ENCODE measurements at places on chromosomes 16 and 17.

- no peak for DNase-seq
Observed at GRCh38 chr17:47252209-47252608, 1.4 kb upstream of the ITGB3 start.

DNA sequence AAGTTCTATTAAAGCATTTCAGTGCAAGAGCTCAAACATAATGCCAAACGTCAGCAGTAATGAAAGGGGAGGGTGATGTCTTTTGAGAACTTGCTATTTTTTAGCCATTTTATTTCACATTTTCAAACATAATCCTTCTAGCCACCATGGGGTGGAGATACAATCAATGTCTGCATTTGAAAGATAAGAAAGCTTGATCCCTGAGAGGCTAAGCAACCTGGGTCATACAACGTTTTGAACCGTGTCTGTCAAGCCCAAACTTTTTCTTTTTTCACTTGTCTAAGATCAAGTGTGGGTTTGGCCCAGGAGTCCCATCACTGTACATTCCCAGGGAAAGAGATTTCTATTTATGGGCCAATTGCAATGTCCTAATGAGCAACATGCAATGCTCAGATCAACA is 331.1 kb downstream of the SLC39A11 start:
- DNase-seq, result no peak

DNA sequence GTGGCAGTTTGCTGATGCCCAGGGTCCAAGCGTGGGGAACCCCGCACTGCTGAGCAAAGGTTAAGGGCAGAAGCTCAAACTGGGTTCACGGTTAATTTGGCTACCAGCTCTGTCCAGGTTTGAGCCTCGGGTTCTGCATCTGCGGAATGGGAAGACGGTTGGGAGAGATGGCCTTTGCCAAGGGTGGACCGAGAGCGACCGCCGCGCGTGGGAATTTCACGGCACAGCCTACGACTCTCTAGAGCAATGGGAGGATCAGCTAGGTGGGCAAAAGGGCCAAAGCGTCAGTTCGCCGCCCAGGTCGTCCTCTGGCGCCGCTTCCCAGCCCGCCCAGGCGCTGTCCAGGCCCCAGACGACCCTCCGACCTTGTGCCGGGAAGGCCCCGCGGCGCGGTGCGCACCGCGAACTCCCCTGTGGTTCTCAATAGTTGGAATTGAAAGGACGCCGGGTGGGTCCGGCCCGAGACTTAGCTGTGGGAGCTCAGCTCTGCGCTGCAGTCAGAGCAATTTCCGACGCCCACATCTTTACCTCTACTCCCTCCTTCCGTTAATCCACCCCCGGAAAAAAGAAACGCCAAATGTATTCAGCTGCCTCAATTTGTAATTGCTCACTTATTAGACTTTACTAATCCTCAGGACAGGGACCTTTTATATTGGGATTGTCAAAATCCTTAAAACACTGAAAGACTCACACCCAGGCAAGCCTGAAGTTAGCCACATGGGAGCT is 2.5 kb upstream of the HS3ST3B1 start:
- no peak for DNase-seq

- DNase-seq, result no peak
Observed at GRCh38 chr16:56645311-56645710, 6.4 kb upstream of the MT1B start.

DNA sequence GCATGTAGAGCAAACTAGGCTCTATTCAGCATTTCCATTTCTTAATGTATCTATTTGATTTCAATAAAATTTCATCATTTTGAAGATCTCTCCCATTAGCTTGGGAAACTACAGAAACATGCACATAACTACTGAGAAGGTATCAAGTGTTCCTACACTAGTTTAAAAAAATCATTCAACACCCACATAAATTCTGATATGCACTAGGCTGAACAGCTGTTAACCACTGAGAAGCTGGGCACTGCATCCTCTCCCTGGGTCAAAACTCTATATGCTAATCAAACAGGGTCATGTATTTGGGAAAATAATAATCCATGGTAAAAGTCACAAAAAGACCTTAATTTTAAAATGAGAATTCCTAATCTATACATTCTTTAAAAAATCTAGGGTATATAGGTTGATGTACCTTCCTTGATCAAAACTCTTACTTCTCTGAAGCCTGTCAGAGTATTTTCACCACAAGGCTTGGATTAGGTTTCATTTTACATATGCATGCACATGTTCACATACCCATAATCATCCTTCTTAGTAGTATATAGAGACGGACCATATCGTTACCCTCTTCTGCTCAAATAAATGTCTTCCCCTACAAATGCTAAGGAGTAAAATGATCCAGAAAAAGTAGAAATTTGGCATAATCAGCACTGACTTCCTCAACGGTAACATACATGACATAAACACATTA is 57.2 kb downstream of the KANSL1 start:
- no peak for DNase-seq
